ENCODE measurements at places on chromosomes 4 and X.

DNA sequence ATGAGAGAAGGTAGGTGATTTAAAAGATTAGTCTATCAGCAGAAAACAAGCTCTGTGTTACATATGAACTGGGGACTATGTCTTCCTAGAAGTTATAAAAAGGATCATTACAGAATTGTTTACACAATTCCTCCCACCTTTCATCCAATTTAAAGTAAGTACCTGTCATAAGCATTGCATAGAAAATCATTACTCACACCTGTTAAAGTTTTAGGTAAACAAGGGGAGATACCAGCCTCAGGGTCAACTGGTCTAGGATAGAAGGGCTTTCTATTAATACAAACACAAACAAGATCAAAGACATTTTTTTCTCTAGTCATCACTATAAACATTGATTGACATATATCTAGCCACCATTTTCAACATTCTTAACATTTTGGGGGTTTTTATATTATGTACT lies 333.9 kb downstream of the ARHGAP24 start:
- no peaks in the 10 kb centered on the region for H3K36me3 ChIP-seq
- H3K4me1 ChIP-seq, result peaks cover 40% of the 10 kb centered on the region
- DNase-seq, result no peak
- no peak overlapping the region for H3K4me3 ChIP-seq
- peak overlapping the region; percentile 89 for H3K27ac ChIP-seq
- H3K27me3 ChIP-seq, result no peaks in the 10 kb centered on the region

DNA sequence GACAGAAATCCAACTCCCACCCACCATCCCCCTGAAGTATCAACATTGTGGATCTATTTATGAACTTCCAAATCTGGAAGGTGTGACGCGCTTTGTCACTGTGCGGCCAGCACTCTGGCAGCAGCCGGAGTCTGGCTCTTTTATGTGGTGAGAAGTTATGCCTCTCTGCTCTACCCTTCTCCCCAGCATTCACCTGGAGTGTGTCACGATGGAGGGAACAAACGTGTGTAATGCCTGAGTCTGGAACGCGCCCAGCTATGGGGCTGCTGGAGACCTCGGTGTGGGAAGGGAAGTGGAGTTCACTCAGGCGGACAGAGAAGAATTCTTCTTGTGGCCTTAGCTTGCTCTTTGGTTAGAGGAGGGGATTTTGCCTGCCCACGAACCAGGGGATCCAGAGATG lies 222.1 kb upstream of the RPL34 start:
- H3K36me3 ChIP-seq, result no peaks in the 10 kb centered on the region
- DNase-seq, result peak; percentile 30
- H3K4me1 ChIP-seq, result no peaks in the 10 kb centered on the region
- H3K27me3 ChIP-seq, result peaks cover 7% of the 10 kb centered on the region

- no peak overlapping the region for H3K4me3 ChIP-seq
- H3K27me3 ChIP-seq, result no peaks in the 10 kb centered on the region
- H3K36me3 ChIP-seq, result no peaks in the 10 kb centered on the region
- H3K27ac ChIP-seq, result no peak overlapping the region
- DNase-seq, result no peak
These were observed 2.2 kb downstream of the EMD start for GRCh38 chrX:154381271-154381670.

DNA sequence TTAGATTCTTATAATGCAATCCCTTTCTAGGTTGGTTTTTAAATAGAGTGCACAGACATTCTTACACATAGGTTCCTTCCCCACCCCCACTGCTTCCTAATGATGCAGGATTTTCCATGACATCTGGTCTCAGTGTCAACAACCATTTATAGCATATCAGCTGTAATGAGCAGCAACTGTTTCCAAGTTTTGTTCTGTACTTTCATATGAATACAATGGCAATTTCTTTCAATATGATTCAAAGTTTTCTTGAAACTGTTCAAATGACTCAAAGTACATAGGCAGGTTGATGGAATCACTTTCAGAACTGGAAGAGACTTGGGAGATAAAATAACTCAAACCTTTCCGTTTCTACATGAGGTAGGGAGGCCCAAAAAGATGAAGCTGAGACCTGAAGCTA lies 220.7 kb downstream of the CAMK2D start:
- no peaks in the 10 kb centered on the region for H3K27me3 ChIP-seq
- no peak overlapping the region for H3K27ac ChIP-seq
- H3K4me3 ChIP-seq, result no peak overlapping the region
- H3K36me3 ChIP-seq, result peaks cover 24% of the 10 kb centered on the region
- DNase-seq, result no peak

GRCh38 chr4:31408121-31408520 lies 688.0 kb downstream of the PCDH7 start:
- H3K36me3 ChIP-seq, result no peaks in the 10 kb centered on the region
- H3K4me3 ChIP-seq, result no peak overlapping the region

DNA sequence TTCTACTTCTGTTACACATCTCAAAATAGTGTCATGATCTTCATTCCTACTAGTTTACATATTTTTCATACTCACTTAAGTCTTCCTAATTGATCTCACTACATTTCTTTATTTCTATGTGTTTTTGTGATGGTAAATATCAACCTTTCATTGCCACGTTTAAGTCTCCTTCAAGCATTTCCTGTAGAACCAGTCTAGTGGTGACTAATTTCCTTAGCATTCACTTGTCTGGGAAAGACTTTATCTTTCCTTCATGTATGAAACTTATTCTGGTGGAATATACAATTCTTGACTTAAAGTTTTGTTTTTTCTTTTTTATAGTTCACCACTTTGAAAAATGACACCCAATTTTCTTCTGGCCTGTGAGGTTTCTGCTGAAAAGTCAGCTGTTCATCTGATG lies 181.4 kb upstream of the NEIL3 start:
- no peak overlapping the region for H3K27ac ChIP-seq
- H3K4me1 ChIP-seq, result no peaks in the 10 kb centered on the region
- no peak for DNase-seq
- no peaks in the 10 kb centered on the region for H3K27me3 ChIP-seq
- H3K36me3 ChIP-seq, result no peaks in the 10 kb centered on the region

DNA sequence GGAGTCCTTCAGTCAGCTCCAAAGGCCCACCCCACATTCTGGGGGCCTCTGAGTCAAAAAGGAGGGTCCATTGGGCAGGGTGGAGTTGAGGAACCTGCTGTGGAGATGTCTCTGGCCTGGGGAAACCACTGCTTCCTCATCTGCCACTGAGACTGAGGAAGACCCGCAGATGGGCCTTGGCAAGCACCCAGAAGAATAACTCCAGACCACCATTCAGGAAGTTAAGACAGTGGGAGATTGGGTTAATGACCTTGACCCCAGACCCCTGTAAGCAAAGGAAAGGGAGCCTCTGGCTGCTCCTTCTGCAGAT lies 8.1 kb upstream of the HSD17B10 start:
- no peak overlapping the region for H3K27ac ChIP-seq
- H3K4me3 ChIP-seq, result peak overlapping the region; percentile 70
- DNase-seq, result no peak

DNA sequence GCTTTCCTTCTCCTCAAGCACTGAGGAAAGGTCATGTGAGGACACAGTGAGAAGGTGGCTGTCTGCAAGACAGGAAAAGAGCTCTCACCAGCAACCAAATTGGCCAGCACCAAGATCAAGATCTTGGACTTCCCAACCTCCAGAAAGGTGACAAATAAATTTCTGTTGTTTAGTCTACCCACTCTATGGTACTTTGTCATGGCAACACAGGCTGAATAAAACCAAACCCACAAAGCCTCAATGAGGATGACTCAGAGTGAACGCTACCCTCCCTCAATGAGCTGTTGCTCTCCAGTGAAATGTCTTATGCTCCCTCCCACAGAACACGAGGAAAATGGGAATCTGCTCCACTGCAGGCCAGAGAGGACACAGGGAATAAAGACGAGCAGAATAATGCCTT lies 244.1 kb downstream of the RAB28 start:
- H3K4me3 ChIP-seq, result no peak overlapping the region
- no peak overlapping the region for H3K27ac ChIP-seq
- no peaks in the 10 kb centered on the region for H3K36me3 ChIP-seq
- DNase-seq, result no peak
- H3K4me1 ChIP-seq, result peaks cover 12% of the 10 kb centered on the region

GRCh38 chrX:9788911-9789310 lies 2.7 kb downstream of the SHROOM2 start:
- peaks cover 26% of the 10 kb centered on the region for H3K4me1 ChIP-seq
- no peak overlapping the region for H3K4me3 ChIP-seq
- no peaks in the 10 kb centered on the region for H3K27me3 ChIP-seq
- H3K36me3 ChIP-seq, result no peaks in the 10 kb centered on the region
- H3K27ac ChIP-seq, result peak overlapping the region; percentile 45

GRCh38 chr4:153542834-153543233 lies 76.7 kb downstream of the TMEM131L start:
- no peaks in the 10 kb centered on the region for H3K27me3 ChIP-seq
- H3K4me1 ChIP-seq, result peaks cover 35% of the 10 kb centered on the region
- no peaks in the 10 kb centered on the region for H3K36me3 ChIP-seq
- H3K27ac ChIP-seq, result no peak overlapping the region

DNA sequence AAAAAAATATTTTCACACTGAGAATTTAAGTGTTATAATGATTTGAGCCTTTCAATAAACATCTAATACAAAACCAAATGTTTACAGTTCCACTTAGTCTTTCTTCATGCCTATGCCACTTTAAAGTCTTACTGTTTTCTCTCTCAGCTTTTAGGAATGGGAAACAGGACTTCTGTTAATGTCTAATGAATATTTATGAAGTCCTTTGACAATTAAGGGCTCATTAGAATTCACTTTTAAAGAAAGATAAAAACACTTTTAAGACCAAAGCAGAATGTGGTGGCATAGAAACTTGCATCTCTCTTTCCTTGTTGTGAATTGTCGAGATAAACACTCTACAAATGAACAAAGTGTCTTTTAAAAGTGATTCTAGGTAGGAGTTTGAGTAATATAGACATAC lies 315.9 kb downstream of the BMPR1B start:
- H3K36me3 ChIP-seq, result no peaks in the 10 kb centered on the region
- H3K27me3 ChIP-seq, result no peaks in the 10 kb centered on the region
- H3K4me3 ChIP-seq, result no peak overlapping the region
- DNase-seq, result no peak
- H3K27ac ChIP-seq, result no peak overlapping the region

All from osteocyte (in vitro differentiated cells).